Stimulated activated CD8-positive, alpha-beta memory T cell treated with anti-CD3 and anti-CD28 coated beads, Interleukin-4, amount 100 ng/mL, for 1 hour (primary cell): ENCODE measurements at places on chromosomes 1 and 21.

GRCh38 chr1:228048659-228049298, 33.7 kb upstream of the ARF1 start:
- DNase-seq, result no peak

DNA sequence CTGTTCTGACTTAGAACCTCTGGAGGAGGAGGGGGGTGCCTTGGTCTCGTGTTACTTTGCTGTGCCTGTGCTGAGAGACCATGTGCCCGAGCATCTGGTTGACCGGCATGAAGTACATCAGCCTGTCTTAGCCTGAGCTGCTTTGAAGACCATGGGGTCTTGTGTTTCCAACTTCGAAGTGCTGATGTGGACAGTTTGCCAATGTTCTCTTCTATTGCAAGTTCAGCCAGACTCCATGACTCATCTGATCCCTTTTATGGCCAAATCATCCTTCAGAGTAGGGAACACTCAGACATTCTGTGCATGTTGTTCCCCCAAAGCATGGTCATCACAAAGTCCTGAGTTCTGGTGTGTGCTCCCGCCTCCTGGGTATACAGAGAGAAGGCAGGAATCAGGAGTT, 6.0 kb upstream of the PLA2G2C start:
- no peak for DNase-seq

- DNase-seq, result no peak
Measured at GRCh38 chr1:24872061-24872850, 57.8 kb downstream of the RUNX3 start.

DNA sequence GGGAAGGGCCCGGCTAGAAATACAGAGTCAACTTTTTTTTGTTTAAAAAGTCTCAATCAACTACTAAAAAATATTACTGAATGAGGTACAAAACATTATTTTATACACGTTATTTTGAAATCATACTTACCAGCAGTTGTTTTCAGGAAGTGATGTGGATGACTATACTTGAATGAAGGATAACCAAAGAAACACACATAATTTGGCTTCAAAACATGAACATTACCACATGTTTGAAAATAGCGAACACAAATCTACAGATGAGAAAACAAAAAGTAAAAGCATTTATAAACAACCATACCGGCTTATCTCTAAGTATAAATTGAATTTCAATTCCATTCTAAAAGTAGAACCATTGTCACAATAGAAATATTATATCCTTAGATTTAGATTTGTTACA, 9.0 kb downstream of the DBT start:
- DNase-seq, result no peak

GRCh38 chr1:27621051-27621920, 13.7 kb downstream of the FGR start:
- no peak for DNase-seq

- no peak for DNase-seq
Measured at GRCh38 chr1:3944578-3945125, 44.6 kb upstream of the C1orf174 start.

DNA sequence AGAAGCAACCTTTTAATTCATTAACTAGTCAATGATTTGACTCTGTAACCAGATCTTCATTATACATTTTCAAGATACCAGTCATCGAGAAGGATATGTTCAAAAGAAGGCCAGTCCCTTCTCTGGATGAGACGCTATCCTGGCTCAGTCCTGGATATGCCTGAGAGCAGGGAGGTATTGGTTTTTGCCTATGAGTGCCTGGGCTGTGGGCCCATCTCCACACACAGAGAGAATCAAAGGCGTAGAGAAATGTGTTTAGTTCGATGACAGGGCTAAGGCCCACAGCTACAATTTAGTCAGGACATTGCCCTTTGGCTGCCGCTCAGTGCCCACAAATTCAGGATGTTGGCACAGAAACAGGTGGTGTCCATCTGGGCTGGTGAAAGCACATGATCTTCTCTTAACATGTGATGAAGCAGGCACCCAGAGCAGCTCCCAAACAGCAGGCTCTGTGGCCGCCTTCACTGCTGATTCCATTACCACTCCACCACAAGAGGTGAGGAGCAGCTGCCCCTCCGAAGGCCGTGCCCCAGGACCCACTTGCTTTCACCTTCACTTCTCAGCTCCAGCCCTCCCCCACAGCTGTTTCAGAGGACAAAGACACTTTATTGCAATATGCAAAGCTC, 24.7 kb downstream of the ACKR1 start:
- DNase-seq, result no peak

DNA sequence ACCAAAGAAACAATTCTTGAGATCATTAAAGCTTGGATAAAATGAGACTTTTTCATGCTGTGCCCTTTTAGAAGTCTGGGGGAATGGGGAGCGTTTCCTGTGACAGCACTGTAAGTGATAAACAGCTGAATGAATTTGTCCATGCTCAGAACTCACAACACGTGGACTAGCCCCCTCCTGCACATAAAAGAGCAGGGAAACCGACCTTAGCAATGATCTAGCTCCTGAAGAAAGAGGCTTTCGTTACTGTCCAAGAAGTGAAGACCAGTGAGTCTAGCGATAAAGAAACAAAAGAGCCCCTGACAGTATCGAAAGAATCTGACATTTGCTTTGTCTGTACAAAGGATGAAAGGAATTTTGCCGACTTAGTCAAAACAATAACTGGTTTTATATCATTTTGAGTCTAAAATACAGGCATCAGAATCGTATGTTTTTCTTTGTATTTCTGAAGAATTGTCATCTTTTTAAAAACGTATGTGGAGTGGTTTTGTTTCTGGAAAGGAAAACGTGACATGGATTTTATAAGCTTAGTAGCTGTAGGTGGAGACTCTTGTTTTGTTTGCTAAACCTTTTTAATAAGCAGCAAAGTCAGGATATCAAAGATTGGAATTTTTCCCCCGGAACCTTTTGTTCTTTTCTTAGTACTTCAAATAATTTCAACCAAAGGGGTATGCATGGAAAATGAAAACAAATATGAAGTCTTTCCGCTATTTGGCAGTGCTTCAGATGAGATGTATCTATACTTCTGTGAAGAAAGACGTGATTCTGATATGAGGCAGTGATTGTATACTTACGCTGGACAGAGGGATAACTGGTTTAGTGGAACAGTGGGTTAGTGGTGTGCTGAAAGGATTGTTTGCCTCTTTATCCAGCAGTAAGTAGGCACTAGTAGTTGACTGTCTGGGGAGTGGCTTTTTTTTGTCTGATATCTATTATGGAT, 61.0 kb downstream of the MAST2 start:
- DNase-seq, result no peak

GRCh38 chr1:4939266-4939665, 284.9 kb downstream of the AJAP1 start:
- DNase-seq, result no peak

DNA sequence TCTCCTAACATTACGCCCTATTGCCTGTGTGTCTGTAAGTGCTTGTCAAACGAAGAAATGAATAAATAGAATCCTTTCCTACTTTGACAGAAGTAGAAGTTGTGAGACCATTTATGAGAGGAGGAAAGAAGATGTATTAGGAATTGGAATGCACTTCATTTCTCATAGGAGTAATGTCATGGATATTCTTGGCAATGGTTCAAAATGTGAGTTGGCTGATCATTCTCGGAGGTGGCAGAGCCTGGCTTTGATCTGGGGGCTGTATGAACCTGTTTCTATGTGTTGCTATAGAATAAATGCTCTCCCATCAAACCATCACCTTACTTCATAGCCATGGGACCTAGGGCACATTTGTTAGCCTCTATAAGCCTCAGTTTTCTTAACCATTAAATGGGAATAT, 10.1 kb upstream of the SERBP1 start:
- no peak for DNase-seq

GRCh38 chr1:231442735-231443134, 20.6 kb upstream of the EGLN1 start:
- no peak for DNase-seq

GRCh38 chr1:86865973-86866637, 47.8 kb downstream of the SELENOF start:
- DNase-seq, result no peak
